ENCODE measurements at places on chromosomes 1 and 21.

- ATAC-seq = no peak
Measured at GRCh38 chr1:206839857-206840256, 25.6 kb upstream of the IL20 start.

- ATAC-seq = no peak
Measured at GRCh38 chr21:45251635-45252447, 35.9 kb downstream of the POFUT2 start.

DNA sequence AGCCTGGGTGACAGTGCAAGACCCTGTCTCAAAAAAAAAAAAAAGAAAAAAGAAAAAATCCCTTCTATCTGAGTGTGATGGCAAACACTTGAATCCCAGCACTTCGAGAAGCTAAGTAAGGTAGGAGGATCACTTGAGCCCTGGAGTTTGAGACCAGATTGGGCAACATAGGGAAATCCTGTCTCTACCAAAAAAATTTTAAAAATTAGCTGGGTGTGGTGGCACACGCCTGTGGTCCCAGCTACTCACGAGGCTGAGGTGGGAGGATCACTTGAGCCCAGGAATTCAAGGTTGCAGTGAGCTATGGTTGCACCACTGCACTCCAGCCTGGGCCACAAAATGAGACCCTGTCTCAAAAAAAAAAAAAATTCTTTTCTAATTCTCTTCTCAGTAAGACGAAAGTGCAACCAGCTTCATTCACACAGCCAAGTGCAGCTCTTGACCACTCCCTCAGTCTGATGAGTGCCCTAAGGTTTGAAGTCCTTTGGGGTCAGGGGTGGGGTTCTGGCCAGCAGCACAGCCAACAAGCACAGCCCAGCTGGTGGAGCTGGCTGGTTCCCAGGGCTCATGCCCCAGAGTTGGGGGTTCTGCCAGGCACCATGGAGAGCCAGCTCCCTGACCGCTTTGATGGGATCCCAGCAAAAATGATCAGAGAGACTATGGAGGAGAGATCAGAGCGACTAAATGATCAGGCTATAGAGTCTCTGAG is 8.0 kb downstream of the SLC2A5 start:
- ATAC-seq = peak; percentile 55

GRCh38 chr1:101738475-101738874 is 258.3 kb downstream of the OLFM3 start:
- no peak for ATAC-seq

- no peak for ATAC-seq
Measured at GRCh38 chr1:31535561-31535960, 40.8 kb upstream of the TINAGL1 start.

GRCh38 chr1:30525631-30525970 is 197.8 kb downstream of the MATN1 start:
- no peak for ATAC-seq
